ENCODE measurements at places on chromosomes 7 and 10.

DNA sequence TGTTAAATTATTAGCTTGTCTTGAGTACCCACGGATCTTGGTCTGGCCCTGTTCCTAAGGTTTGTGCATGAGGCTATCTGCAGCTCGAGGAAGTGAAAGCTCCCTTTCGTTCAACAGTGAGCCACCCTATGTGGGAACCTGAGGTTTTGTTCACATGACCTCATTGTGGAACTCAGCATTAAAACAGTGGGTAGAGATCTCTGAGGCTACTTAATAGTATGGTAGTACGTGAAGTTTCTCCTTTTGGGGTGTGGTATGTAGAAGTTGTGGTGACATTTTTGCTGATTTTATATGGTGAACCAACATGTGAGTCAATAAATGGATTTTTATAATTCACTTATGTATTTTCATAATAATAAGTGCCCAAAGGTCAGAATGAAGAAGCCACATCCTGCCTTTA is 252.7 kb upstream of the FERD3L start:
- DNase-seq = no peak

DNA sequence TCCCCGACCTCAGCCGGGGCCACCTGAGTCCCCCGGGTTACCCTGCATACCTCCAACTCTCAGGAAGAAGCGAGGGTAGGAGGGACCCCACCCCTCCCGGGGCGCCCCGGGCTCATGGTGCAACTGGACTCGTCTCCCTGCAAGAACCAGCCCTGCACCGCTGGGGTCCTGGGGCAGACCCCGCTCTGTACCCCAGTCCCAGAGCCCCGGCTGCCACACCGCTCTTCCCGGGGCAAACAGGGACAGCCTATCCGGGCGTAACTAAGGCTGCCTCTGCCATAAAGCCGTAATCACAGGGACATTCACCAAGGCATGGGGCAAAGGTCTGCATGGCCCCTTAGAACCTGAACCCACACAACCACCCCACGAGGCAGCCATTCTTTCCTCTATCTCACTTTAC is 6.7 kb upstream of the MAFK start:
- no peak for DNase-seq

DNA sequence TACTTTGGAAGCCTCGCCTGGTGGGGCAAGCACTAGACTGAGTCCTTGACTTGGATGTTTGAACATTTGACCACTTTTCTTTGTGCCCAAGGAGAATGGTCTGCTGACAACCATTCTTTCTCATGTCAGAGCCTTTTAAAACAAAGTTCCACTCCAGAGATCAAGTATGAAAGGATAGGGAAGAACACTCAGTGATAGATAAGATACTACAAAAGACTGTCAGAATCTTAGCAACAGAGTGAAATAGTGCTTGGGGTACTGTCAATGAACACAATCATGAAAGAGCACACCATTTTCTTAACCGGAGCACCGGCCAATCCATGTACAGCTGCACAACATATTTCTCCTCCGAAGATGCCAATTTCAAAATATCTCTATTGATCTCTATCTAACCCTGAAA is 82.8 kb upstream of the ADO start:
- DNase-seq = no peak

- DNase-seq = no peak
Measured at GRCh38 chr7:155669717-155670505, 25.4 kb downstream of the RBM33 start.

DNA sequence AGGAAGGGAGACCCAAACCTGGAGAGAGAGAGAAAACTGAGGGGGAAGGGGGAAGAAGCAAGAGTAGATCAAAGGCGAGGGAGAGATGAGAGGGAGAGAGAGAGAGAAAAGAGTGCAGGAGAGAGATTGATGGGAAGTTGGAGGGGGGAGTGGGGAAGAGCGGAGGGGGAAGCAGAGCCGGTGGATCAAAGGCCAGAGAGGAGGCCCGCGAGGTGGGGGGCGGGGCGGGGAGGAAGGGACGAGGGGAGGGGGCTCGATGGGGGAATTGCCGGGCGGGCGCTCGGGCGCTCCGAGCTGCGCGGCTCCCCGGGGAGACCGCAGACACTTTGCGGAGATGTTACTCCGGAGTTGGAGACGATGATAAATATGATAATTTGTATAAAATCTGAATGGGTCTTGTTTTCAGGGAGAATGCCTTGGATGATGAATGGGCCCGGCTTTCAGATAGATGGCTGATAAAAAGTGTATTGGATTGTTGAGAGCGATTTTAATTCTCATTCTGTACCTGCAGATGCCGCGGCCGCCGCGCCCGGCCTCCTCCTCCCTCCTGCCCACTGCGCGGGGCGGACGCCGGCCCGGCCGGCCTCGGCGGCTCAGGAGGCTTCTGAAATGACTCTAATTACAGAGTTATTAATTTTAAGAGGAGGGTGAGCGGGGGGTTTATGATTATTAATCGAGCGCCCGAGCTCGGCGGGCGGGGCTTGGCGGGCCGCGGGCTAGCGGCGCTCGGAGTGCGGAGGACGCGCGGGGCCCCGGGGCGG is 21.4 kb upstream of the PAX2 start:
- no peak for DNase-seq

- no peak for DNase-seq
Measured at GRCh38 chr10:102597131-102597991, 46.9 kb upstream of the TRIM8 start.

- no peak for DNase-seq
Measured at GRCh38 chr10:86334488-86335085, 32.0 kb downstream of the GRID1 start.

- DNase-seq = no peak
Measured at GRCh38 chr7:148854983-148855382, 29.1 kb downstream of the EZH2 start.

- no peak for DNase-seq
Measured at GRCh38 chr7:114086914-114087652, 168.3 kb upstream of the PPP1R3A start.

DNA sequence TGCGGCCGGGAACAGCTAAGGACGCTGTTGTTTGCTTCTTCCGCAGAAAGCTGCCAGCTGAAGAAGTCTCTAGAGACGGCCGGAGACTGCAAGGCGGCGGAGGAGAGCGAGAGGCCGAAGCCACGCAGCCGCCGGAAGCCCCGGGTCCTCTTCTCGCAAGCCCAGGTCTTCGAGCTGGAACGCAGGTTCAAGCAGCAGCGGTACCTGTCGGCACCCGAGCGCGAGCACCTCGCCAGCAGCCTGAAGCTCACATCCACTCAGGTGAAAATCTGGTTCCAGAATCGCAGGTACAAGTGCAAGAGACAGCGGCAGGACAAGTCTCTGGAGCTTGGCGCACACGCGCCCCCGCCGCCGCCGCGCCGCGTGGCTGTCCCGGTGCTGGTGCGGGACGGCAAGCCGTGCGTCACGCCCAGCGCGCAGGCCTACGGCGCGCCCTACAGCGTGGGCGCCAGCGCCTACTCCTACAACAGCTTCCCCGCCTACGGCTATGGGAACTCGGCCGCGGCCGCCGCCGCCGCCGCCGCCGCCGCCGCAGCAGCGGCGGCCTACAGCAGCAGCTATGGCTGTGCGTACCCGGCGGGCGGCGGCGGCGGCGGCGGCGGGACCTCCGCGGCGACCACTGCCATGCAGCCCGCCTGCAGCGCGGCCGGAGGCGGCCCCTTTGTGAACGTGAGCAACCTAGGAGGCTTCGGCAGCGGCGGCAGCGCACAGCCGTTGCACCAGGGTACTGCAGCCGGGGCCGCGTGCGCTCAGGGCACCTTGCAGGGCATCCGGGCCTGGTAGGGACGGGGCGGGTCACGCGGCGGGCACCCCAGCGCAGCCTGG is 2.4 kb downstream of the NKX2-3 start:
- no peak for DNase-seq

DNA sequence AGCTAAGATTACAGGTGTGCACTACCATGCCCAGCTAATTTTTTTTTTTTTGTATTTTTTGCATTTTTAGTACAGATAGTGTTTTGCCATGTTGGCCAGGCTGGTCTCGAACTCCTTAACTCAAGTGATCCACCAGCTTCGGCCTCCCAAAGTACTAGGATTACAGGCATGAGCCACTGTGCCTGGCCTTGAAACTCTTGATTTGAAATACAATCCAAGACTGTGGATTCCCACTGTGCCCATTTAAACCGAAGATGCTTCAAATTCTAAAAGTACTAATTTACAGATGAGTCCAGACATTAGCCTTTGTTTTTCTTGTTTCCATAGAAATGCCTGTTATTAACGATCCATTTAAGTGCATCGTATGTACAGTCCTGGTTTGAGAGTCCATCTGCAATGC is 130.9 kb downstream of the CACNA2D1 start:
- DNase-seq = no peak

GRCh38 chr10:107971411-107971810 is 806.9 kb upstream of the SORCS1 start:
- no peak for DNase-seq

DNA sequence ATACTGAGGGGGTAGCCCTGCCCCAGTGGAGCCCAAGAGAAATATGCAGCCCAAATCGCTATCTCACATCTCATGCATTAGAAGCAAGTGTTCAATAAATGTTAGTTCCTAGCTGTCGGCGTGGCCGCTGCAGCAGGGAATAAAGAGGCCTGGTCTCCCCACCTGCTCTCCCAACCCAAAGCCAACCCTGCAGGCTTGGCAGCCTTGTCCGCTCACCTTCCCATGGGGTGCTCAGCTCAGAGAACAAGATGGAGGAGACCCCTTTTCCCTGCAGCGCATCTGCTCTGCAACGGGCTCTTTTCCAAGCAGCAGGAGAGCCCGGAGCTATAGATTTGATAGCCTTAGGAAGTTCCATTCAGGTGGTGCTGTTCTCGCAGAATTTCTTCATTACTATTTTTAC is 12.0 kb upstream of the DOCK1 start:
- no peak for DNase-seq

DNA sequence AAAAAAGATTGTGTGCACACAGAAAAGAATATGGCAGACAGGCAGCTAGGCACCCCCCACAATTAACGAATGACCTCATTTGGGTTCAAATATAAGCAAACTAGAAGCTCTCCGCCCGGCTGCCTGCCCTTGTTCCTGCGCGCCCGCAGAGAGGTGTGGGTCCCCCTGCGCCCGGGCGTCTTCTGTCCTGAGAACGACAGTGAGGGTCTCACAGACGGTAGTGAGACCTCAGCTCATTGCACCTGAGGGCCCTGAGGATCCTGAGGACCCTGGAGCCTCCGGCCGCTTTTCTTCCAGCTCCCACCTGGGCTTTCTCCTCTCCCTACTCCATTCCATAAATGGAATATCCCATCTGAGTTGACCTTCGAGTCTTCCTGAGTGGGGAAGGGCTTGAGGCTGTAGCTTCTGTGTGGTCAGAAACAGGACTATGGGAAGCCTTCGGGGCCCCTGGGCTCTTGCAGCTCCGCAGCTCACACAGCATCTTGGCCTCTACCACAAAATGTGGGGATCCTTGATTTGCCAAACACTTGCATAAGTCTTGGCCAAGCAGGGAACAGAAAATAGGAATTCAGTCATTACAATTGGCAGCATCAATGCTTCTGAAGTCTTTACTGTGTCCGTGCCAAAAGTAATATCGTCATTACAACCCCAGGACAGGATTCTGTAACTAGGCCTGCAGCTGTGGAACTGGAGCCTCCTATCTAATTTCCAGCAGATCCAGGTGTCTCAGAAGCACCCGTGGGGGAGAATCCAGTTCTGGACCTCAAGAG is 43.8 kb downstream of the JAKMIP3 start:
- no peak for DNase-seq

DNA sequence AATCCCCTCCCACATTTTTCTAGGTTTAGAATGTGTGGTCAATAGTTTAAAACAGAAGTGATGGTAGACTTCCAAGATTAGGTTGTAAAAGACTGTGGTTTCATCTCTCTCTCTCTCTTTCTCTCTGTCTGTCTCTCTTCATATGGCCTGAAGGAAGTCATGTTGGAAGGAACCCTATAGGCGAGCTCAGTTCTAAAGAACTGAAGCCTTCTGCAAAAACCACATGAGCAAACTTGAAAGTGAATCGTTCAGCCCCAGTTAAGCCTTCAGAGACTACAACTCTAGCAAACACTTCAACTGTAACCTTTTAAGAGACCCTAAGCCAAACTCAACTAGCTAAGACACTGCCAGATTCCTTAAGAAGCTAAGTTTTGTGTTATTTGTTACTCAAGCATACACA is 707.5 kb upstream of the LRRTM3 start:
- DNase-seq = no peak

GRCh38 chr10:27470885-27471284 is 33.2 kb upstream of the RAB18 start:
- DNase-seq = no peak
